NCI-H2081 (cell line): ENCODE measurements at places on chromosomes 5 and 9.

DNA sequence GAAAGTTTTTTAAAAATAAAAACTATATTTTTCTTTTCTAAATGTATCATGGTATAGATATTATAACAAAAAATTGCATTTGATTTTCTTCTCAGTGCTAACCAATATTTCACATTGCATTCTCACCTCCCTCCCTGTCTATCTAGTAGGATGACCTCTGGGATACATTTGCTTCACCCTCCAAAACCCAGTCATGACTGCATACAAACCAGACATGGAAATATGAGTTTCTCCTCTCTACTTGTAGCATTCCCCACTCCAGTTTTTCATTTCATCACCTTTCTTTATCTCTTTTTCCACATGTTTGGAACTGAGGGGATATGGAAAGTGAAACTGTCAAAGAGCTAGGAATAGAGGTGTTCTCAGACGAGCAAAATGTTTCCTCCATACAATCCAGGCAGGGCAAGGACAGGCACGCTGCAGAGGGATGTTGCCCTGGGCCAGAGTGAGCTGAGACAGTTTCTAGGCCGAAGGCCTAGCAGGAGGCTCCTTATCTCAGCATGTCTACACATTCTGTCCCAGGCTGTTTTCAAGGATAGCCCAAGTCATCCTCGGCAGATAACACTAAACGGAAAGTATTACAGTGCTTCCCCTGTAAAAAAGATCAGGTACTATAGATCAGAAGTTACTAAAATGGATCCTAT, 46.7 kb downstream of the MEF2C start:
- no peak for DNase-seq

- DNase-seq: no peak
Observed at GRCh38 chr9:92562461-92562967, 26.7 kb upstream of the ECM2 start.

GRCh38 chr9:132597073-132597775, 14.8 kb downstream of the BARHL1 start:
- no peak for DNase-seq

DNA sequence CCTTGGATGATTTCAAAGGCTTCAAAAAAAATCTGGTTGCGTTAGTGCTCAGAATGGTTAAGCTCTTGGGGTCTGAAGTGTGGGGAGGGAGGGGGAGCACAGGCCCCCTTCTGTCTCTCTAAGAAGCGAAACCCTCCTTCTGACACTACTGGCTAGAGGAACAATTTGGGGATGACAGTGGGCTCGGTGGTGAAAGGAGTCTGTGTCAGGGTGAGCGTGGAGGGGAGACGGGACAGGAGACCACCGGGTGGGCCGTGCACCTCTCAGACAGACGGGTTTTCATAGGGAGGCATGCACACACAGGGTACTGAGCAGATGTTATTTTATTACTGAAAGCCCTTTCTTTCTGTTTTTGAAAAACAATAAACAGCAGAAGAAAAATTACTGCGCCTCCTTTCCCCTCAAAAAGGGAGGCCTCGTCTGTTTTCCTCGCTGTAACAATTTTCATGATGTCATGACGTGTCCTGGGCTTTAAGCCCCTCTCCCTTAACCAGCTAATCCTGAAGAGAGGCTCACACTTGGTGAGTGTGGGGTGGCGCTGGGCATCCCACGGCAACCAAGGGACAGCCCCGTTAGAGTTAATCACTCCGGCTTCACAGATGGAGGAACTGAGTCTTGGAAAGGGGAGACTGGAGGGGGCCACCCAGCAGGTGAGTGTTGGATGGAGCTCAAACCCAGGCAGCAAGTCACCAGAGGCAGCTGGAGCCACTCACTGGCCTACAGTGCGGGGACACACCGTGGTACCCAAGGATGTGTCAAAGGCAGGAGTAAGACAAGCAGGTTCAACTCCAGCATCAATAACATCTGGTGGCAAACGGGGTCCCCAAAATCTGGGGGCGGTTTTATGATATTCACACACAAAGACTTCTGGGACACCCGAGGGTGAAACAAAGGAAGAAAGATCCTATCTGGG, 53.4 kb downstream of the PTCH1 start:
- no peak for DNase-seq

GRCh38 chr5:44388321-44389089, 715 bp downstream of the FGF10 start:
- no peak for DNase-seq
